CD4-positive, alpha-beta T cell treated with Interferon alpha-2 for 1 hour (primary cell): ENCODE measurements at places on chromosomes 16 and 17.

GRCh38 chr17:56290802-56291118 lies 137.5 kb downstream of the ANKFN1 start:
- DNase-seq = no peak

DNA sequence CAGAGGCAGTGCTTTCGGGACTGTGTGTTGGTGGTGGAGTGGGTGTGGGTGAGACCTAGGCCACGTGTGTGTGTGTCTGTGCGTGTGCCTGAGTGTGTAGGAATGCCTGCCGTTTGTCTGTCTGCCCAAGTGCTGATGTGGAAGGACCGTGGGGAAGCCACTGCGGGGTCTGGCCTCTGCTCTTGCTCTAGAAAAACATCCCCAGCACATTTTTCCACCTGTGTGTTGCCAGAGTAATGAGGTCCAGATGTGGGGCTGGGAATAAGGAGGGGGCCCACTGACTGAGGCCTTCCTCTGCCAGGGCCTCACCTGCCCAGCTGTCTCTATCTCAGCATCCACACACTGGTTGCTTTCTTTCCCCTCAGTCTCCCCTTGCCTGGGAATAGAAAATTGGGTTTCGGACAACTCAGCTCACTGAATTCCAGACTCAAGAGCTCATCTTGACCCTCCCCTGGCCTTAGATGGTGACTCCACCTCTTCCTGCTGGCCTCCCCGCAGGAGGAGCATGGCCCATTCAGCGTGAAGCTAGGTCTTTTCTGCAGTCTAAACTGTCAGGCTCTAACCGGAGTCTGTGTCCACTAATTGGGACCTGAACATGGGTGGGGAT lies 7.6 kb downstream of the SGCA start:
- DNase-seq = no peak

- no peak for DNase-seq
Measured at GRCh38 chr16:9322769-9323168, 231.3 kb downstream of the HAPSTR1 start.

- no peak for DNase-seq
Measured at GRCh38 chr17:54967621-54968261, 713 bp downstream of the COX11 start.

GRCh38 chr16:49465661-49466528 lies 92.3 kb downstream of the C16orf78 start:
- no peak for DNase-seq

DNA sequence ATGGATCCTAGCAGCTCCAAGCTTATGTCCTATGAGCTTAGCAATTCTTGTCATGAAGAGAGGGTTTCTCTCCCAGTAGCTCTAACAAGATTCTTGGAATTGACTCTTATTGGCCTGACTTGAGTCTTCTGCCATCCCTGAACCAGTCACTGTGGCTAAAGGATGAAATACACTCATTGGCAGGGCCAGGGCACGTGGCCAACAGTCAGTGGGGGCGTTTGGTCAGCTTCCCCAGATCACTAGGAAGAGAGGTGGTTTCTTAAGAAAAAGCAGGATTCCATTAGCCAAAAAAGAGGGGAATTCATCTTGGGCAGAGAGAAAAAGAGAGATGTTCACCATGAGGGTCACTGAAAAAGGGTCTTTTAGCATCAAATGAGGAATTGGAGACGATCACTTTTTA lies 363.2 kb downstream of the SNX29 start:
- no peak for DNase-seq

- no peak for DNase-seq
Measured at GRCh38 chr17:77049440-77049839, 91.3 kb upstream of the SEC14L1 start.

DNA sequence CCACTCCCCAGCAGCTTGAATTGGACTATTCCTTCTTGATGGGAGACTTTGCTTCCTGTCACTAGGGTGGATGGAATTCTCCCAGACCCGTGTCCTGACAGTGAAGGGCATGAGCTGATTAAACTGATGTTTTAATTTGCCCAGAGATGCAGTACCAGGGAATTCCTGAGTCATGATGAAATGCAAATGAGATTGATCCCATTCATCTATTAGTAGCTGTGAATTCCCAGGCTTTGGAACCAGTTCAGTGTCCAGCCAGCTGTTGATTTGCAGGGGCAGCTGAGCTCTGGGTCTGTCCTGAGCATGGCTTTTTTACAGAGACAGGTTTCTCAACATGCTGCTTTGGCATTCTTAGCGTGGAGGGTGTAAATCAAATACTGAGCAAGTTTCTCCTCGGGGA lies 157.9 kb downstream of the PITPNC1 start:
- DNase-seq = no peak

GRCh38 chr17:47762728-47763127 lies 29.7 kb downstream of the TBX21 start:
- DNase-seq = peak; percentile 25

- no peak for DNase-seq
Measured at GRCh38 chr17:13562271-13562800, 39.4 kb downstream of the HS3ST3A1 start.

DNA sequence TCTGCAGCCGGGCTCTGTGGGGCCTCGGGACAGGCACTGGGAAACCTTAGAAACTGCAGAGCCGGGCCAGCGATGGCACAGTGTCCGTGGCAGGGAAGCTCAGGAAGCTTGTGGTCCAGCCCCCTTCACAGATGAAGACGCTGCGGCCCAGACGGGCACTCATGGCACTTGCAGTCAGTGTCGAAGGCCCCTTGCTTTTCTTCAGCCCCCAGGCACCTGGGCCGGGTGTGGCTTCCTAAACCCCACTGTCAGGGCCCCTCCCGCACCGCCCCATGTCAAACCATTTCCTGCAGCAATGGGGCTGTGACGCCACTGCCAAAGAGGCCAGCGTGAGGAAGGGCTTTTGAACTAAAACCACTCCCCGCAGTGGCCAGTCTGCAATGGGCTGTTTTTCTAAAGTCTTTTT lies 164.0 kb downstream of the LAT start:
- peak; percentile 82 for DNase-seq

GRCh38 chr17:50952889-50953288 lies 86.7 kb upstream of the TOB1 start:
- DNase-seq = no peak

GRCh38 chr16:85395207-85395912 lies 217.8 kb upstream of the GSE1 start:
- no peak for DNase-seq

DNA sequence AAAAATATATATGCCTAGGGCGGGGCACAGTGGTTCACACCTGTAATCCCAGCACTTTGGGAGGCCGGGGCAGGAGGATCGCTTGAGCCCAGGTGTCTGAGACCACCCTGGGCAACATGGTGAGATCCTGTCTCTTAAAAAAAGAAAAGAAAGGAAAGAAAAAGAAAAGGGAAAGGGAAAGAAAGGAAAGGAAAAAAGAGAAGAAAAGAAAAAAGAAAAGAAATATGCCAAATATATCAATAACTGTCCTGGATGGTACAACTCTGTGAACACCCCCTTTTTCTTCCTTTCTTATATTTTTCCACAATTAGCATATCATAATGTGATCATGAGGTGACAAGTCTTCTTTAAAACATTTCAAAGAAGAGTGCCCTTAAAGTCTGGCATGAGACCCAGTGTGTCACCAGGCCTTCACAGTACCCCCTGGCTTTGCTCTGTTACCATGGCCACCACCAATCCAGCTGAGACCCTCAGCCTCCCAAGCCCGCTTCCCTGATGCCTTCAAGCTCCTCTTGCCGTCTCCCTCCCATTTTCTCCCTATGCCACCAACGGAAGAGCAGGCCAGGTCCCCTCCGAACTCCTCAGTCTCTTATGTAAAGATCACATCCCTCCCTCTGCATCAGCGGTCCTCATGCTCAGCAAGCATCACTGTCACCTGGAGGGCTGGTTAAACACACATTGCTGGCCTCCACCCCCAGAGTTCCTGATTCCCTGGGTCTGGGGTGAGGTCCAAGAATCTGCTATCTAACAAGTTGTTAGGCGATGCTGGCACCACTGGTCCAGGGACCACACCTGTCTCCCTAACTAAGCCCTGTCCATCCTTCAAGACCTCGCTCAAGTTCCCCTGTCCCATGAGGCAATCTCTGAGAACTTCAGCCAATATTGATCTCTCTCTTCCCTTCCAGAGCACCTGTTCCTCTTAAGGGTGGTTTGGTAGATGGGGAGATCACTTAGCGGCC lies 44.5 kb downstream of the CUEDC1 start:
- DNase-seq = no peak

GRCh38 chr16:85380002-85380395 lies 233.1 kb upstream of the GSE1 start:
- DNase-seq = no peak

GRCh38 chr17:49913226-49914095 lies 55.5 kb upstream of the DLX4 start:
- no peak for DNase-seq

DNA sequence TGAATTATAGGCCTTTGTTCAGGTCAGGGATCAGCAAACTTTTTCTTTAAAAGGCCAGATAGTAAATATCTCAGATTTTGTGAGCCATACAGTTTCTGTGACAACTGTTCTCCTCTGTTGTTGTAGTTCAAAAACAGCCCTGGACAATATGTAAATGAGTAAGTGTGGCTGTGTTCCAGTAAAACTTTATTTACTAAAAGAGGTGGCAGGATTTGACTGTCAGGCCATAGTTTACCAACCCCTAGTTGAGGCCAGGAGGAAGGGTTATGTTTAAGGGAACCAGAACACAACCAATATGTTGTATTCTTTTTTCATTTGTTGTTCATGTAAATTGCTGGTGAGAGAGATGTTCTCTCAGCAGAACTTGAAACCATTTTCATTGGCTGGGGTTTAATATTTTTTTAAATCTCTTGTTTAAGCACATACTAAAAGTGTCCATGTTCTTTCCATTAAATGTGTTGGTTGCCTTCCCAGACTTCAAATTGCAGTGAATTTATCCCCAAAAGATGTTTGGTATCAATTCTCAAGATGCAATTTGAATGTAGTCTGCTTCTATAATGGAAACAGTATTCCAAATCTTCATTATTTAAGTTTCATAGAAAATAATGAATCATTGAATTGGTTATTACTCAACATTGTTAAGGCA lies 260.3 kb downstream of the FTO start:
- no peak for DNase-seq

GRCh38 chr16:12094537-12095265 lies 118.2 kb downstream of the SNX29 start:
- no peak for DNase-seq

- no peak for DNase-seq
Measured at GRCh38 chr16:28549301-28549899, 4.3 kb upstream of the SGF29 start.

- DNase-seq = no peak
Measured at GRCh38 chr16:55325080-55325447, 1.1 kb downstream of the IRX6 start.

DNA sequence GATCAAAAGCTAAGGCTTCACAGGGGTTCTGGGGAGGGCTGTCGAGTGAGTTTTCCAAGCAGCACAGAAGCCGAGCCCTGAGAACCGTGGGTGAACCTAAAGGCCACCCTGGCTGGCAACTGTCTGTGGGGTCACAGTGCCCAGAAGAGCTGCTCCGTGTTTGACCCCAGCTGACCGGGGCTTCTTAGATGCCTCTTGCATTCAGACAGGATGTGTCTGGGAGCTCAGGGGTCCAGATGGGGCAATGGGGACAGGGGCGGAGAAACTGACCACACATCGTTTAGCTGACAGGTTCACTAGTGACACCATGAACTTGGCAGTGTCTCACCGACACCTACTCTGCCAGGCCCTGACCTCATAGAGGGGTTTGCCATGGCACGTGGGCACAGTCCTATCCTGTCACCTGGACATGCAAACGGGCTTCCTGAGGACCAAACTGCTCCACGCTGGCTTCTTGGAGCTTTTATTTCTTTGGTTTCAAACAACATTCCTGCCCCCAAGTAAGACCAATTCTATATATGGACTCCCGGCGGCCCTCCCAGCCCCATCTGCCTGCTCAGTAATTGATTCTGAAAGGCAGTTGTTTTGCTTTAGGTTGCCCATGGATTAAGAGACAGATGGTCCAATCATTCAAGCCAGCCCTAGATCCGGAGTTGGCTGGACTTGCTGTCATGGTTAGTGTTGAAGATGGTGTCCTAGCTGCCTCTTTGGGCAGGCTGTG lies 22.2 kb downstream of the WSCD1 start:
- no peak for DNase-seq

GRCh38 chr17:6556121-6557039 lies at the start of gene PITPNM3:
Gene PITPNM3 (minus strand): TSS chr17:6556555. CDS start chr17:6556406, 149 bp downstream.
- no peak for DNase-seq

DNA sequence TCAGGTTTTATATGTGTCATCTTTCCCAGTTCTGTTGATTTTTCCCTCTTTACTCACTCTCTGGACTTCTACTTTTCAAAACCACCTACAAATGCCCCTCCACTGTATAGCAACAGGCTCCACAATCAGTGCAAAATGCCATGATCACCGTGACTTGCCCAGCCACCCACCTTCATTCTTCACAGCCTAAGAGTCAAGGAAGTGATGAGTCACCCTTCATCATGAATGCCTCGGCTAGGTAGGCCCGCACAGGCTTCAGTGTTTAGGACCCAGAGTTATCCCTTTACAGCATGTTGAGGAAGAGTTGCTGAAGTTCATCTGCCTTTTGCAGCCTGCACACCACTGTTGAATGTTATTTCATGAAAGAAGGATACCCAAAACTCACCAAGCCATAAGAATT lies 158.6 kb downstream of the PMP22 start:
- DNase-seq = no peak

- DNase-seq = no peak
Measured at GRCh38 chr16:86100205-86101136, 201.5 kb downstream of the IRF8 start.

- DNase-seq = no peak
Measured at GRCh38 chr16:830871-831570, 30.5 kb upstream of the GNG13 start.

DNA sequence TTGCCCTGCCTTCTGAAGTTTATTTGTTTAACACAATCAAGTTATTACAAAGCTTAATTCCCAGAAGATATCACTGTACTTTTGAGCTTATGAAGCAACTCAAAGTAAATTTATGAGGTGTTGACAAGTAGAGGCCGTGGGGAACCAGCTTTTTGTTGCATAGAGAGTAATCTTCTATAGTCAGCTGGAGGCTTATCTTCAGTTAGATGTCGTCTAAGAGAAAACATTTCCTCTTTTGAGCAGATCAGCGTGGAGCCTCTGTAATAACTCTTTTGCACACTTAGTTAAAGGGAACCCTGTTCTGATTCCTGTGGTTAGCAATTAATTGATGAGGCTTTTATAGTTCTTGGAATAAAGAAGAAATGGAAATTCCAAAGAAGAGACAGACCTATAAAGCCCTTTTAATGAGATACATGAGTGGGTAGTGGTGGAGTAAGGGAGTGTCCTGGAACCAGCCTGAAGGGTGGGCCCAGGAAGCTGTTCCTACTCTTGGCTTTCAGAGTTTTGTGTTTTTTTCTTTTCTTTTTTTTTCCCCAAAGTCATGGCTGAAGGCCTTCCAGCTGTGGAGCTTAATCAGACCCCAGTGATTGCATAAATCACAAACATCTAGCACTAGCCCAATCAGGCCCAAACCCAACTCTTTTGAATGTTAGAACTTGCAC lies 28.9 kb upstream of the MAP3K14 start:
- DNase-seq = no peak
